ENCODE measurements at places on chromosomes 3 and 15. TPM values are rescaled to one million over a fixed set of nuclear protein-coding genes. Genes with fewer than 3 reads are reported as not detected.

- peak; percentile 72 for DNase-seq
Measured at GRCh38 chr3:187737368-187738070, 7.7 kb downstream of the BCL6 start.

GRCh38 chr3:50237133-50237651, 1.2 kb downstream of the GNAI2 start:
- peak; percentile 47 for DNase-seq

GRCh38 chr3:12471241-12471640, 13.0 kb upstream of the TSEN2 start:
- peak; percentile 86 for DNase-seq

- no peak for DNase-seq
Measured at GRCh38 chr3:148026009-148026588, 616.9 kb downstream of the ZIC1 start.

- DNase-seq: no peak
Measured at GRCh38 chr15:85496151-85496550, 115.7 kb downstream of the AKAP13 start.

DNA sequence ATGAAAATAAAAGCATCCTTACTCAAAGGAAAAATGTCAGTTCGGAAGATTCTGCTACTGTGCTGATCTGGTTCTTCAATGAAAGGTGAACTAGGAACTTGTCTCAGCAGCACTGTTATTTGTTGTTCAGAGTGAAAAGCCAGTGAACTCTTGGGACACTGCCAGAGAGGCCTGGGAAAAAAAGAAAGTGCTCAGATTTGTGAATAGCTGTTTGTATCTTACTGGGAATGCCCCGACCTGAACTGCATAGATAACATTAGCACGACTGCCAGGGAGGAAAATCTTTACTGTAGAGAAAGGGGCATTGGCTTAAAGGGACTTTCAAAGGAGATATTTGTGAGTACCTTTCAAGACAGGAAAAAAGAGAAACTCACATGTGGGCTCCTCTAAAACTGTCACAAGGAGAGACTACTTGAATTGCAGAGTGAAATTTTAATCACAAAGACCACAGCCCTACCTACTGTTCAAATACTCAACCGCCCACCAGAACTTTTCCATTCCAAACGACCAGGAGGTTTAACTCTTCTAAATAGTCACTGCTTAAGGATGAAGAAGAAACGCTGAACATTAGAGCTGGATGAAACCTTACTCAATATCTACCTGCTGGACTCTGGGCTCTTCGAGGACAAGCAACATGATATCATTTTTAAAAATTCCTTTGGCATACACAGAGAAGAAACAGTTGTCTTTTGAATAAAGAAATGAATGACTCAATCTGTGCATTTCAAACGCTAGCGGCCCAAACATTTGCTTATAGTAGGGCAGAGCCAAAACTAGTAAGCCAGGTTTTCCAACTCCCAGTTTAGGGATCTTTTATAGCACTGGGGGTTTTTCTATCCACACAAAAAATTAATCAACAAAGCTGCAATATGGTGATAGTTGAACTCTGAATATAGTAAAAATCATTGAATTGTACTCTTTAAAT, 13.4 kb downstream of the TAMM41 start:
- DNase-seq: no peak

TMCO5A gene
- not detected for total RNA-seq

SERINC4 gene
- total RNA-seq: not detected
